Nephron progenitor cell (in vitro differentiated cells): ENCODE measurements at places on chromosomes 3 and 15.

DNA sequence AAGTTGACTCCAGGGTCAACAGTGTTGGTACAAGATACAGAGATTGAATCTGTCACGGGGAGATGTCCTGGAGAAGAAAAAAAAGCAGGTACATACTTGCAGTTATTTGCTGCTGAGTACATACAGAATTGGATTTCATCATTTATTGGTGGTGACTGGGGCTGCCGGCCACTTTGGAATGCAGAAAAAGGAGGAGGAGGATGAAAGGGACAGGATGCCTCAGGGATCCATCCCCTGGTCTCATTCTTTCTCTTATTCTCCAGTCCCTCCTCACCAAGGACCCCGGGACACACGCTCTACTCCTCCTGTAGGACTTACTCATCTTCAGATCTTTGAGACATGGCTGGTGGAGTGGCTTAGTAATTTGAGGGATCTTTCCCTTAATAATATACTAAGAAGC lies 30.0 kb upstream of the MEIS2 start:
- DNase-seq, result no peak

DNA sequence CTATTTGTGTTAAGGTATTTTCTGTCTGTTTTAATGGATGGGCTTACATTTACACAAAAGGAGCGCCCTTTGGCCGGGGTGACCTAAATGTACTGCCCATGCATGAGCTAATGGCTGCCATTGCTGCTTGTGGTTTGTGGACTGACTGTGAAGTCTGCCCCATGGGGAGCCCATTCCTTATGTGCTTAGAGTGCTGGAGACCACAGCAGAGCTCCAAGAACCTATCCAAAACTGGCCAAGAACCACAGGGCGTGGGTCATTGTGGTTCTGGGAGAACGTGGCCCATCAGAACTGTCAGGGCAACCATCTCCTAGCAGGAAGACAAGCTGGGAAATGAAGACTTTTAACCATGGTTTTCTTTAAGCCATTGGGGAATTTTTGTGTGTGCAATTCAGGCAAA lies 105.3 kb downstream of the CHDH start:
- DNase-seq, result no peak

GRCh38 chr15:41073028-41073427 lies 43.1 kb downstream of the INO80 start:
- DNase-seq, result no peak

DNA sequence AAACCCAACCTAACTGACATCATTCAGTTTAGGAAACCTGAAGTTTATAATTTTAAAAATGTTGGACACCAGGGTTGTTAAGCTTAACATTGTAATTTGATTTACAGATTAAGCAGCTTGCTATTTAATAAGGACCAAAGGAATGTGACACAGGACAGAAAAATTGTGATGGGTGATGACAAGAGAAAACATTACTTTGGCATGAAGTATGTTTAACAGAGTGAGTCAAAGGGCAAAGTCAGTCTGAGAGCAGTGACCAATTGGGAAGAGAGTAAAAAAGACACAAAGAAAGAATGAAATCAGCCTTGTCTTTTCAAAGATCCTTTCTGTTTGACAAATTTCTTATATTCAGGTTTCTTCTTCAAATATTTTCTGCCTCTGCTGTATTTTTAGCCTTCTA lies 1301.6 kb downstream of the SI start:
- DNase-seq, result no peak

DNA sequence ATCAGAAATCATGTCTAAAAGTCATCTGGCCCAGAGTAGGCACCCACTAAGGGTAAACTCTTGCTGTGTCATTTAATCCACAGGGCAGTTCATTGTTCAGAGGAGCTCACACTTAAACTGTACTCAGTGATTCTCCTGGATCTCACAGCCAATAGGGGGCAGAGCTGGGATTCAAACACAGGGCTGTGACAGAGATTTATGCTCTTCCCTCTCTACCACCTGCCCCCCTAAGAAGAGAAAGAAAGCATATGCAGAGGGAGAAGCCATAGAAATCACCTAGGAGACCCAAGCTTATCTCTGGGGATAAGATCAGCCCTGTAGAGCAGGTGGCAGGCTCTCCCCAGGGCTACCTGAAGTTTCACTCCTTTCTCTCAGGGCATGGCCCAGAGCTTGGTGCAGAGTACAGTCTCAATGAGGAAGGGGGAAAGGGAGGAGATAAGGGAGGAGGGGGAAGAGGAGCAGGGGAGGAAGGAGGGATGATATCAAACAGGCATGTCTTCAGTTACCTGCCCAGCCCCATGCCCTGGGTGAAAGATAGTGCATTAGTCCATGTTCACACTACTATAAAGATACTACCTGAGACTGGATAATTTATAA lies 51.8 kb upstream of the ADPGK start:
- no peak for DNase-seq

DNA sequence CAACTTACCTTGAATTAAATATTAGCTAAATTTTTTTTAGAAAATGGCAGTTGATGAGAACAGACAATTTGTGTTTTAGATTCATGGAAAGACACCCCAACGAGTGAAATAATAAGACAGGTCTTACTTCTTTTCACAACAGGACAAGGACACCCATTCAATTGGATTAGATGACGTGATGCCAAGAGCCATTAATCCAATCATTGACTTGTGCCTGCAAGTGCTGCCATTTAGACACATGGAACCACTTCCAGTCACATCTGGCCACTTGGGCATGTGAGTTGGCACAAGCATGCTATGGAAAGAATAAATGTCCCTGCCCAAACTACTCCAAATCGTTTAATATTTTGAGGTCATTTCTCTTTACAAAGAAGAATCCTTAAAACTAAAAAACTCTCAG lies 1308.8 kb downstream of the ROBO2 start:
- DNase-seq, result no peak

DNA sequence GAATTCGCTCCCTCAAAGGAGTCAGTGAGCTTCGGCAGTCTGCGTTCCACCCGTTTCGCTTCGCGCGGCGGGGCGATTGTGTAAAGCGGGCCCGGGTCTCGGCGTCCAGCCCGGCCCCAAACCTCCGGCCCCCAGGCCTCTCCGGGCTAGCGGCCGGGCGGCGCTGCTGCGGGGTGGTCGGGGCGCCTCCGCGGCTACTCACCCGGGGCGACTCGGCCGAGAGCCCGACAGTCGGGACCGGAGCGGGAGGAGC lies 412 bp downstream of the CHDH start:
- peak; percentile 60 for DNase-seq

DNA sequence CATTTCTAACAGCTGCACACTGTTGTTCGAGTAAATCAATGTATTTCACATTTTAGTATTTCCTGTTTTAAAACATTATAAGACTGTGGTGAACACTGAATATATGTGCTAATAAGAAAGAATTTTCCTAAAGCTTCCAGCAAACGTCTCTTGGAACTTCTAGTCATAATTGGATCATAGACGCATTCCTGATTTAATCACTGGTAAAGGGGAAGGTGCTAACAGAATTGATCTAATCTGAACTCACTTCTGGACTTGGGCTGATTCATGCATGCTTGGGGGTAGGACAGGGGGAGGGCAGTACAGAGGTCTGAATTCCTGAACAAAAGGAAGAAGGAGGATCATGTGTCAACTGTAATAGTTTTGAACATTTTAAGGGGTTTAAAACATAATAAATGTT lies 7.3 kb upstream of the LEKR1 start:
- DNase-seq, result no peak

GRCh38 chr3:10798600-10799367 lies 17.2 kb upstream of the SLC6A11 start:
- DNase-seq, result no peak

DNA sequence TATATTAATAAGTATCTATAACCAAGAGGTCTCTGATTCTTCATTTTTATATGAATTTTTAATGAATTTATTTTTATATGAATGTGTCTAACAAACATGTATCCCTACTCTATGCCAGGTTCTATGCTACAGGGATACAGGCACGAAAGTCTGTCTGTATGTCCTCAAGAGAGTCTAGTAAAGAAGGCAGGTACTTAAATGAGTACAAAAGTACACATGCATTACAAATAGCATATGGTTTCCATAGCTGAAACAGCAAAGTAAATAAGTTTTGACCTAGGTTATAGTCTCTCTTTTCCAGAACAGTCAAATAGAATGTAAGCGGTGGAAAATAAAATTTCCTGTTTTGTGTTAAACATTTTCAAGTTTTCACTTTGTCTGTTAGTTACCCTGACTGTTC lies 13.3 kb upstream of the ABHD10 start:
- DNase-seq, result no peak

- DNase-seq, result no peak
These were observed 15.6 kb downstream of the RCCD1 start for GRCh38 chr15:90970274-90970673.

GRCh38 chr3:36461597-36461996 lies 81.3 kb downstream of the STAC start:
- no peak for DNase-seq

GRCh38 chr3:33091746-33092145 lies 5.2 kb downstream of the GLB1 start:
- DNase-seq, result no peak

- no peak for DNase-seq
These were observed 277.1 kb downstream of the XXYLT1 start for GRCh38 chr3:194993896-194994295.

- no peak for DNase-seq
These were observed 9.3 kb downstream of the PARL start for GRCh38 chr3:183875411-183875810.

DNA sequence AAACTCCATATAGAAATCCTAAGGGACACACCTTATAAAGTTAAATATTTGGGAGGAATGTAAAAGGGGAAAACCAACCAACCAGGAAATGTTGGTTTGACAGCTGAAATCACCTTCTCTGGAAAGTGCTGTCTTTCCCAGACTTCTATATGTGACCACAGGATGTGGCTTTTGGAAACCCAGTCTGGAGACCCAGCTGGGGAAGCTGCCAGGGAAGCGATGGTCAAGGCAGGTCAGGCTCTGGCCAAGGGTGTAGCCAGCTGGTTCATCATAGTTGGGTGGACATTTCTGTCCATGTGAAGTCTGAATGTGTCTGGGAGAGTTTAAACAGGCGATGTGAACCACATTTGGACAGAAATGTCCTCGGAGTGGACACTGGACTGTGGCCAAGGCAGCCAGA lies 73.9 kb downstream of the ARNT2 start:
- no peak for DNase-seq

GRCh38 chr3:186512570-186513302 lies 31.4 kb downstream of the CRYGS start:
- DNase-seq, result no peak

DNA sequence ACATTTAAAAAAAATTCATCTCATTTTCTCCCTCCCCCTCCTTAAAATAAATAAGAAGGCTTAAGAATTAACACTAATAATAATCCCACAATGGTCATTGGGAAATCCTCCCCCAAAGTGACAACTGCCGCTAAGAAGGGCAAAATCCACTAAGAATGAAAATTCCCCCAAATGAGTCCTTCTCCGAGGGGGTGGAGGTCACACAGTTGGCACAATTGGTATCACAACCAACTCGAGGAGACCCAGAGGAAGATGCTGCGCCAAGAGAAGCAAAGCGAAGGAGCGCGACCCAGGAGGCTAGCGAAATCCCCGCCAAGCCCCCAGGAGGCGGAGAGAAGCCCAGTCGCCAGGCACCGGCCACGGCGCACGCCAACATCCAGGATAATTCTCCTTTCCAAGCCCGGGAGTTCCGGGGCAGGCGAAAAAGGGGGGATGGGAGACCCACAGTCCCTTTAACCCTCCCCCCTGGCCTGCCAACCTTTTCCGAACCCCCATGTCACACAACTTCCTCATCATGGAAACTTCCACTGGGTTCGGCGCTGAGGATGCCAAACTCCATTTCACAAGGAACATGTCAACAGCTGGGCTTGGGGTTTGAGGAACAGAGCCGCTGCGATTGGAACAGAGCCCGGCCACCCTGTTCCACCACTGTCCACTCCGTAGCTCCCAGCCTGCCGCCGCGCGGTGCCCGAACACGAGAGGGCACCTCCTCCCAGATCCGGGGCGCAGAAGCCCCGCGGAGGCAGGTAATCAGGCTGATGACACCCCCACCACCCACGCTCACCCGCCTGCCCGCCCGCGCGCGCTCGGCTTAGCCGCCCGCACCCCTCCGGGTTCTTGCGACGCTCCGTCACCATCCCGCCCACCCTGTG lies 668 bp downstream of the THRB start:
- peak; percentile 38 for DNase-seq

DNA sequence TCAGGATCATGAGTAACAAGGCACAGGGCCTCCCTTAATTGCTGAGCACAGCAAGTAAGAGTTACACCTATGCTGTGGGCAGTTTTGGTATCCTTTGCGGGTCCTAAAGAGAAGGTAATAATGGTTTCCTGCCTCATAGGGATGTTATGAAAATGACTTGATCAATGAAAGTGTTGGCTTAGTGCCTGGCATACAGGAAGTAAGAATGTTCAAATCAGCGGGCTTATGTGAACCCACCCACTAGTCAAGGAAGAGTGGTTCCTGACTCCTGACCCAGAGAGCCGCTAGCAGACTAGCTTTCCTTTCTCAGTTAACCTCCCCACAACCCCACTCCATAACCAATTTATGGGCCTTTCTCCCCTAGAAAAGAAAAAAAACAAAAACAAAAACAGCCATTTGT lies 5.2 kb upstream of the ADAMTS9 start:
- DNase-seq, result no peak

GRCh38 chr3:192947421-192947820 lies 29.8 kb upstream of the MB21D2 start:
- DNase-seq, result no peak

DNA sequence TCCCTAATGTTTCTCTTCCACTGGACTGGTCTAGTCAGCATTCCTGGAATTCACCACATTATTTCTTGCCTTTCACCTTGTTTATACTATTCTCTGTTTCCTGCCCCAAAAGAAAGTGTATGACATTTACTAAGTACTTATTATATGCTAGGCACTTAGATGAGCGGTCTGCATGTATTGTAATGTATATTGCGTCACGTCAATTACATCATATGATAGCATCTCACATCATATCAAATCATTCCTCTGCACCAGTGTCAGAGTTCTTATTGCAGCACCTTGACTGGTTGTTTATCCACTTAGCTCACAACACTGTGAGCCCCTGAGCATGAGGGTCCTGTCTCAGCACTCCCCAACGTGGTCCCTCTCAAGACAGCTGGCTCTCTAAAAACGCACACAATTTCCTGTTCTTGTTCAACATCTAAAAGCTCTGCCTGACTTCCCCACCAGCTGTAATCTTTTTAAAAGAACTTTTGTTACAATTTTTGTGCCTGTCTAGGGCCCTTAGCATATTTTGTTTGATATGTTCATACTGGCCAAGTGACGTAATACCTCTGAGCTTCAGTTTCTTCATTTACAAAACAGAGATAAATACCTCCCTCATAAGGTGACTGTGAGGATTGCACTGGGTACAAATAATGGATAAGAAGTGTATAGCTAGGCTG lies 58.8 kb downstream of the ARHGAP31 start:
- DNase-seq, result no peak

GRCh38 chr15:62847900-62848489 lies 194.6 kb upstream of the TPM1 start:
- peak; percentile 63 for DNase-seq
